Stimulated activated CD4-positive, alpha-beta T cell treated with anti-CD3 and anti-CD28 coated beads, Interleukin-12 subunit alpha, Interleukin-12 subunit beta, amount 100 ng/mL, for 48 hours (primary cell): ENCODE measurements at places on chromosomes 4 and X.

DNA sequence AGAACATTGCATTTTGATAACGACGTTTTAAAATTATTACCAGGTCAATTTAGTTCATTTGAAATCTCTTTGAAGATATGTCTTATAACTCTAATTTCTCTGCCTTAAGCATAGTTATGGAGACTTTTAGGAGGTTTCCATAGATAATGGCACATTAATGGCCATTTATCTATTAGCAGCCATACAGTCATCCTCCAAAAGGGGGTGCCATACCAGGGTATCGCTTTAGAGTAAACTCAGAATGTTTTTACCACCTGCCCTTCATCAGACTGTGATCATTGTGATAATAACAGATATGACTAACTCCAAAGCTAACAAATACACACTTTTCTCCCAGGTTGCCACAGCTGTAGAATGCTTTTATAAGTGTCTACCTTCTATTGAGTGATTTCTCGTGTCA lies 461.5 kb downstream of the FSTL5 start:
- no peak for DNase-seq

GRCh38 chr4:73075832-73076231 lies 6.3 kb upstream of the COX18 start:
- DNase-seq: no peak

DNA sequence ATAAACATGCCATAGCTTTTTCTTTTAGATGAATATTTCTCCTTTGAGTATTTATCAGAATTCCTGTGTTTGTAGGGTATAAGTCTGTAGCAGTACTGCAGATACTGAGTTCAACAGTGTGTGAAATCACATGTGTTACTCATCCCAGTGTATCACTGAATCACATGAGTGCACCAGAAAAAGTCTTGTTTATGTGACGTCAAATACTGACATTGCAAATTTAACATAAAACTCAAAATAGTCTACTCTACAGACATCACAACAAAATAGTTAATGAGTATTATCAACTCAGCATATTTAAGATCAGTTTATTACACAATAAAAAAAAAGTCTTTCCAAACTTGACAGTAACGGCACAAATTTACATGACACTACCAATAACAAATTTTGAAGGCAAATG lies 221.3 kb downstream of the DCTD start:
- no peak for DNase-seq

- DNase-seq: no peak
Measured at GRCh38 chr4:76311896-76312331, 5.4 kb downstream of the STBD1 start.
